LHCN-M2 (cell line): ENCODE measurements at places on chromosomes 11 and 22. TPM values are rescaled to one million over a fixed set of nuclear protein-coding genes. Genes with fewer than 3 reads are reported as not detected.
A peak's percentile ranks its signal among the peaks of the same experiment; 100 is the strongest.

DNA sequence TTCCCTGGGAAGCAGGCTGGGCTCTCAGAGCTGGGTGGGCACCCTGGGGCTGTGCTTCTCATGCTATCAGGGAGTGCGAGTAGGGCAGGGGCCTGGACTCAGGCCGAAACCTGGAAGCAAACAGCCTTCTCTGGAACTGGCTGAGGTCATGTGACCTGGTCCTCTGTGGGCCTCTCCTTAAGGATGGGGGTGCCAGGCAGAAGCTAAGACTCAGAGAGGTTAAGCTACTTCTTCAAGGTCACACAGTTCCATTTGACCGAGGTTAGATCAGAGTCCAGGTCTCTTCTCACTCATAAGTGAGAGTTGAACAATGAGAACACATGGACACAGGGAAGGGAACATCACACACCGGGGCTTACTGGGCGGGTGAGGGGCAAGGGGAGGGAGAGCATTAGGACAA lies 7.4 kb downstream of the FADS3 start:
- no peak for DNase-seq

- no peak for DNase-seq
Measured at GRCh38 chr11:6404342-6405051, 14.2 kb downstream of the SMPD1 start.

DNA sequence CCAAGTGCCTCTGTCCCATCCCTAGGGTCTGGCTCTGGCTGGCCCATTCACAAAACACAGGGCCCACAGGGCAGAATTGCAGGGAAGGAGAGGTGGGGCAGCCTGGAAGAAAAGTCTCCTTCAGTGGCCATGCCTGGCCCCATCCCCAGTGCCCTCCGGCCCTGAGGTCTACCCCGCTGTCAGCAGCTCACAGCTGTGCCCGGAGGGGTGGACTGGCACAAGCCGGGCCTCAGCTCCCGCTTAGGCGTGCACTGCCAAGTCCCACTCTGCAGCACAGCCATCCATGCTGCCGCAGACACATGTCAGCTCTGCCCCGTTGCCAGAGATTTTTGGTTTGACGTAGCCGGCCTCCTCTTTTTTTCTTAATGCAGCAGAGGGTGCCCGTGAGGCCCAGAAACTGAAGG lies 3.9 kb upstream of the SCN2B start:
- peak; percentile 26 for DNase-seq

C11orf87 gene
- not detected in 2 replicates for total RNA-seq

DNA sequence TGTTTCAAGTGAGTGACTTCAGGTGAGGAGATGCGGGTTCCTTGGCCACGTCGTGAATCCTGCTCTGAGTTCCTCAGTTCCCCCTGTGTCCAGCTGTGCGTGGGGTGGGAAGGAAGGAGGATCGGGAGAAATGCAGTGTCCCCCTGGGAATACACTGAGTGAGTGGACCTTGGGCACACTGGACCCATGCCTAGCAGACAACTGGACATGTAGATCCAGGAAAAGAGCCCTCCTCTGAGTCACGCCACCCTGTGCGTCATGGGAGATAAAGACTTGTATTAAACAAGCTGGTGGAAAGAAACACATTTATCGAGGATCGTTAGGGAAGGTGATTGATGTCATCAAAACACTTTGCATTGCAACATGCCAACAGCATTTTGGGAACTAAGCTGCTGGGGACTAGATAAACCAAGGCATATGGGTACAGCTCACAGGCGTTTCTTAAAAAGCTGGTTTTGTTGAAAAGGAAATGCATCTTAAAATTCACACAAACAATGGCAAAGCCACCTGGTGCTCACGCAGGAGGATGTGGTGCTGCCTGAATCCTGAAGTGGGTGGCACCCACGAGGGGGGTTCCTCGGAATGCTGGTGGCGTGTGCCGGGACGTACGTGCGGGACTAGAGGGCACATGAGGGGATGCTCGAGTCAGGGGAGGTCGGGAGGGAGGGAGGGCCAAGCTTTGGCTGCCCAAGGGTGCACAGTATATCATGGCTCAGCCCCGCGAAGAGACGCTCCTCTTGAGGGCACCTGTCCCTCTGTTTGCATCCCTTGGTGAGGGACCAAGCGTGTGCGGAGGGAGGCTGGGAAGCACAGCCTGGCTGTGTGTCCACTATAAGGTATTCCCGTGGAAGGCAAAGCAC lies 303.5 kb downstream of the TBC1D22A start:
- peak; percentile 81 for DNase-seq

CHST1 gene
- total RNA-seq = 3.1 and 5.8 TPM in 2 replicates

BRSK2 gene
- total RNA-seq = 0.34 TPM in 1 of 2 replicates, not detected in the other

GRCh38 chr11:75268626-75269366 lies 28.2 kb downstream of the TPBGL start:
- DNase-seq = no peak

DNA sequence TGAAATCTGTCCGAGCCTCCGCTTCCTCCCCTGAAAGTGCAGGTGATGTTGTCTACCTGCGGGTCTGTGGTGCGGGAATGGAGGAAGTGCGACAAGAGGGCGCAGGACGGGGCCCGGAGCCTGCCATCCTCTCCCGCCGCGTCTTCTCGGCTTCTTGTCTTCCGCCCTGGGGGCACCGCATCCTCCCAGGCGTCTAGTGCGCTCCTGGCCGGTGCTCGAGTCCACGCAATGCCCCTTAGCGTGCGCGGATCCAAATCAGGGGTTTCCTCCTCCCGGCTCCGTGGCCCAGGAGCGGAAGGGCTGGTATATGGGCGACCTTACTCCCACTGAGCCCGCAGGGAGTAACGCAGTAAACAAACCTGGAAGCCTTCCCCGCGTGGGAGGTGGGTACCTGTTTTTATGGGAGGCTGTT lies 405 bp downstream of the SFI1 start:
- peak; percentile 12 for DNase-seq

DNA sequence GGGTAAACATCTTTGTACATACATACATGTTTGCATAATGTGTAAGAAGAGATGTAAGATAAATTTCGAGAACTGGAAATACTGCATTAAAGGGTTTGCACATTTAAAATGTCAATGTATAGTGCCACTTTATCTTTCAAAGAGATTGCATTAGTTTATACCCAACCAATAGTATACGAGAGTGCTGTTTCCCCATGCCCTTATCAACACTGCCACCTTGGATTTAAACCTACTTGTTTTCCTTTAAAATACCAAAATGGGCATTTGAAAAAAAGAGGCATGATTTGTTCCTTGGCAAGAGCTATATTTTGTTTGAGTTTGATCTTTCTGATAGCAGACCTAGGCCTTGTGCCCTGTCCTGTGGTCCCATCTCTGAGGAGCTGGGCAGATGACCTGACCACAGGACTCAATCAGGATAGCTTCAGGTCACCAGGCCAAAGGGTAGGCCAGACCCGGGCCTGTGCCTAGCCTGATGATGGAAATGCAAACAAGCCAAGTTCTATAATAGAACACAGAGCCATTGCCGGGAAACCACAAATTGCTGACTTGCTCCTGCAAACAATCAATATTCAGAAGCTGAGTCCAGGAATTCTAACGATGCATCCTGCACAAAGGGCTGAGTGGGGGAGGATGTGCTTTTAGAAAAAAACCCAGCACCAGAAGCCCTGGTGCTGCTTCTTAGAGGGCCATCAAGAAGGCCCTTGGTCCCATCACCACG lies 16.9 kb upstream of the ALG8 start:
- no peak for DNase-seq

GVQW3 gene
- 0.51 and 0.75 TPM in 2 replicates for total RNA-seq

GRCh38 chr22:32836280-32837123 lies 35.0 kb downstream of the TIMP3 start:
- DNase-seq = peak; percentile 12

- DNase-seq = peak; percentile 25
Measured at GRCh38 chr22:19455585-19456370, 8.3 kb upstream of the C22orf39 start.

DNA sequence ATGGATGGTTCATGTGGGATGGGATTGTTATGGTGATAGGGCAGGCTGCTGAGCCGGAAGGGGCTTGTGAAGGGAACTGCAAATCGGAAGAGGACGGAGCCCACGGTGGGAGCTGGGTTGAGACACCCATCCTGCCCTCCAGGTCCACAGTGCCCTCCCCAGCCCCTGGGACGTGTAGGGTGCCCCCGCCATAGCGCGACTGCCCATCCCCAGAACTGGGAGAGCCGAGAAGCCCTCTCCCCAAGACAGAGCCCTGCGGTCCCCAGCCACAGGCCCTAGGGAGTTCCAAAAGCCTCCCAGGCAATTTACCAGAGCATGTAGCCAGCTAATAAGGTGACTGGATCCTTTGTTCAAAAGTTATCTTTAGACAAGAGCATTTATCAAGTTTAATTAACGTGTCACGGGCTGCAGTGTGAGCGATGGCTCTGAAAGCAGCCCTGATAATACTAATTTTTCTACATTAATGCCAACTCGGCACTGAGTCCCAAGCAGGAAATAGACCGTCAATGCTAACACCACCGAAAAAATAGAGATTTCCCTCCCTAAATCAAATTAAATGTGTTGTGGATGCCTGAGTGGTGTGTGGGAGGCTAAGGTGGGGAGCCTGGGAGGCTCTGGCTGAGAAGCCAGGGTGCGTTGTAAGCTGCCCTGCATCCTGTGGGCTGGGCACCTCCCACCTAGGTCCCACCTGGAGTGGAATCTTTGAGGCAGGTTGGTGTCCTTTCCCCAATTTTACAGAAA lies 76.8 kb upstream of the RTL6 start:
- no peak for DNase-seq

DNA sequence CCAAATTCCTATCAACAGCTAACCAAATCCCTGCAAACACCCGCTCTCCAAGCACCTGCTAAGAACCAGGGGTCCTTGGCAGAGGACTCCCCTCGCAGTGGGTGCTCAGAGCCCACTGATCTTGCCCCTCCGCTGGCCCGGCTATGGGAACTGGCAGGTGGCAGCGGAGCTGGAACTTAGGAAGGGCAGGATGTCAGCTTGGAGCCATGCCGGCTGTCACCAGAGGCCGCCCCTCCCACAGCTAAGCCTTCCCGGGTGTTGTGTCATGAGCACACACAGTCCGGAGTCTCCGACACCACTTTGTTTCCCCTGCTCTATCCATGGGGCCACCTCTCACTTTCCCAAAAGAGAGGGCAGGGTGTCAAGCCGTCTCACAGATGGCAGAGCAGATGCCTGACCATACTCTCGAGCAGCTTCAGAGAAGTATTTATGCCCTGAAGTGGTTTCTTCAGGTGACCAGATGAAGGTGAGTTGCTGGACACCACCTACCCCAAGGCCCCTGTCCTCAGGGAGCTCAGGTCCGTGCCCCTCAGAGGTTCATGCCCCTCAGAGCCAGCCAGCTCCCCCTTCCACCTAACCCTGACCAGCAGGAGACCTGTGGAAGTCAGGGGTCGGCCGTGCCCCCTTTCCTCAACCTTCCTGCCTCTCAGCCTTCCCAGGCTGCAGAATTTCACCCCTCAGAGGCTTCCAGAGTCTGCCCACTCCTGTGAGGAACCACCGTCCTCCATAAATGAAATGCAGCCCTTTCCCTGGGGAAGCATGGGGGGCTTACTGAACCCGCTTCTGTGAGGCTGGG lies 545.7 kb upstream of the B3GAT1 start:
- no peak for DNase-seq

- no peak for DNase-seq
Measured at GRCh38 chr11:58734681-58735490, 3.1 kb upstream of the GLYAT start.

KDM4E gene
- not detected in 2 replicates for total RNA-seq

GRCh38 chr11:74008373-74009229 lies at the start of gene UCP3:
UCP3 (minus strand) TSS chr11:74009085; CDS start chr11:74007042, 2,043 bp downstream.
- DNase-seq = no peak

DNA sequence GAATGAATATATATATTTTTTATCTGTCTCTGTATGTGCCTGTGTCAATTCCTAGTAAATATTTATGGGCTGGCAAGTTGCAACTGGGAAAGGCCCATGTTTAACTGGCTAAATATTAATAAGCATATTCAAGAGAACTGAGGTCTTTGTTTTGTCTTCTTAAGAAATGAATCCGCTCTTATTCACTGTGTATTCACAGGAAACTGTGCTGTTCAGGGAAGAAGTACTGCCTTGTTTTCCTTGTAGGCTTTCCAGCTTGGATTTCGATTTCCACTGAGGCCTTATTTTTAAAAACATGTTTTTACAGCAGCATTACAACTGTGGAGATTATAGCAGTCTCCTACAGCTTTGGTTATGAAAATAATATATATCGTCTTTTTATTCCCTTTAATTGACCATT lies 64.7 kb downstream of the LDLRAD3 start:
- DNase-seq = peak; percentile 36

DNA sequence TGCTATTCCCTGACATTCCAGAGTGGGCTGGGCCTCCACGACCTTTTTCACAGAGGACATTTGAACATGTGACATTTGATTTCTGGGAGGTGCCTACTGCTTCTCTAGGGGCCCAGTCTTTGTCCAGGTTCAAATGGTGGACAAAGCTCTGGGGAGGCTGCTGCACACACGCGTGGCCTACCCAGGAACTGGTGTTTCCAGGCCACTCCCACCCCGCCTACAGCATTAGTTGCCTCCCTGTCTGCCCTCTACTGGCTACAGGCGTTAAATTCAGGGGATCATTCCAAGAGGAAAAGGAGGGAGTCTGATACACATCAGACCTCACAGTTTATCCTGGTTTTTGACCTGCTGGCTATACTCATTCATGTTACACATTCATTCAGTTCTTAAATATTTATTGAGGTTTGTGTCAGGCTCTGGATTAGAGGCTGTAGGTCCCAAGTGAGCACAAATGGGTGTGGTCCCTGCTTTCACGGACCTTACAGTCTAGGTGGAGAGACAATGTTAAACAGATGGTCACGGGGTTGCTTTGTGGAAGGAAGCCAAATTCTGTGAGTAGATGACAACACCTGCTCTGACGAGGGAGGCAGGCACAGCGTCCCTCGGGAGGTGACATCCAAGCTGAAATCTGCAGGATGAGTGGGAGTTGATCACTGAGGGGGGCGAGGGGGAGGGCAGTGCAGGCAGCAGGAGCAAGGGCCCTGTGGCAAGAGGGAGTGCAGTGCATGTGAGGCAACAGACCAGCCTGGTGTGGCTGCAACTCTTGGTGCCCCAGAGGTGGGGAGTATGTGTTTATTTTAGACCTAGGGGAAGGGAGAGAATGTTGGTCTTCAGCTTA lies 11.8 kb downstream of the TUB start:
- peak; percentile 66 for DNase-seq

- DNase-seq = no peak
Measured at GRCh38 chr11:60842668-60843600, 1.0 kb downstream of the CCDC86 start.

DNA sequence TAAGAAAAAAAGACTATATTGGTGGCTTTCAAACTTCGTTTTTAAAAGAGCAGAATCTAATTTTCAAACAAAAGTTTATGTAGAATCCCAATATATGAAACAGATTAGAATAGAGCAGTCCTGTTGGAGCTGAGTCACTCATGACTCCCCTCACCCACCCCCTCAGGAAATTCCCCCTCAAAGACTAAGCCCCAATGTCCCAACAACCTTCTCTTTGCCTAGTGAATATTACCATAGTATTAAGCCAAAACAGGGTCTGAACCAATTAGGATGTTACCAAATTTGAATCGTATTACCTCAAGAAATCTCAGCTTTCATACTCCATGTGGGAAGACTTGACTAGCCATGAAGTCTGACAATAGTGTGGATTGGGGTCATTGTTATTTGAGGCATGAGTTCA lies 7.8 kb upstream of the PIWIL4 start:
- DNase-seq = no peak

SCN2B gene
- not detected in 2 replicates for total RNA-seq

GRCh38 chr11:19436932-19437331 lies 196.2 kb upstream of the E2F8 start:
- DNase-seq = no peak

MUC5B gene
- total RNA-seq = not detected in 2 replicates
